Activated CD4-positive, alpha-beta T cell treated with anti-CD3 and anti-CD28 coated beads, Interleukin-10, Interleukin-2, amounts not matched to agents 100 ng/mL and 50 ng/mL, durations not matched to agents 16 hours and 8 hours (primary cell): ENCODE measurements at places on chromosomes 7 and 10.

DNA sequence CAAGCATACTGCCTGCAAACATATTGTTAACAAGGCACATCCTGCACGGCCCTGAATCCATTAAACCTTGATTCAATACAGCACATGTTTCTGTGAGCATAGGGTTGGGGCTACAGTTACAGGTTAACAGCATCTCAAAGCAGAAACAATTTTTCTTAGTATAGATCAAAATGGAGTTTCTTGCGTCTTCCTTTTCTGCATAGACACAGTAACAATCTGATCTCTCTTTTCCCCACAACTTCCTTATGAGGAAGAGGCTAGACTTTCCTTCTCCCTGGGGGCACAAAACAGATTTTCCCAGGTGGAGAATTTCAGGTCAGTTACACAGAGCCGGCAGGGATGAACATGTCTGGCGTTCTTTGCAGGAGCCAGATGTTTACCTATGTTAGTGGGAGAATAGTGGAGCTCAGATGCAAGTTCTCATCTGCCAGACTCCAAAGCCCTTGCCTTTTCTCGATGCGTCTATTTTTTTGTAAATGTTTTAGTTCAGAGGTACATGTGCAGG, 37.5 kb upstream of the PFKFB3 start:
- DNase-seq: no peak

- DNase-seq: no peak
These were observed 370.3 kb downstream of the BMPER start for GRCh38 chr7:34275624-34276023.

DNA sequence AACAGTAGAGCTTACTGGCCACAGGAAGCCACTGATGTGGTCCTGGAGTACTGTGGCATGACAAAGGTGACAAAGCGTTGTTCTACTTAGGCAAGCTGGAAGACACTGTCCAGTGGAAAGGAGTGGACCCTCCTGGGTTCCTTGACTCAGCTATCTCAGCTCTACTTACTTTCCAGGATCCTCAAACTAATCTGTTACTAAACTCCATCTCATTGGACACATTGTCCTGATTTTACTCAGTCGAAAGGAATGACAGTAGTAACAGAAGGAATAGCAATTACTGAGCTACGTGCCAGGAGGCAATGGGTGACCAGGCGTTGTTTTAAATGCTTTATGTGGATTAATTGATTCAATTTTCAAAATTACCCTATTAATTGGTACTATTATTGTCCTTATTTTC, 41.6 kb downstream of the ABLIM1 start:
- DNase-seq: no peak

GRCh38 chr7:2157473-2158279, 75.1 kb downstream of the MAD1L1 start:
- DNase-seq: no peak

DNA sequence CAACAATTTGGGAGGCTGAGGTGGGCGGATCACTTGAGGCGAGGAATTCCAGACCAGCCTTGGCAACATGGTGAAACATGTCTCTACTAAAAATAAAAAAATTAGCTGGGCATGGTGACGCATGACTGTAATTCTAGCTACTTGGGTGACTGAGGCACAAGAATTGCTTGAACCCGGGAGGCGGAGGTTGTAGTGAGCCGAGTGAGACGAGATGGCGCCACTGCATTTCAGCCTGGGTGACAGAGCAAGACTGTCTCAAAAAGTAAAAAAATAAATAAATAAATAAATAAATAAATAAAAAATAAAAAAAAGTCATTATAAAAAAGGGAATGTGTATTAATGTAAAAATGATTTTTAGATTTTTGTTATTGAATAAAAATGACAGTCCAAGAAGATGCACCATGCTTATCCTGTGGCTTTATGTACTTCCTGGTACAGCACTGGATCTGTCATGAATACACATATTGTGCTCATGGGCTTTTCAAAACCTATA, 658.8 kb upstream of the LRRN3 start:
- no peak for DNase-seq

GRCh38 chr10:101709359-101710058, 14.5 kb upstream of the FBXW4 start:
- no peak for DNase-seq

DNA sequence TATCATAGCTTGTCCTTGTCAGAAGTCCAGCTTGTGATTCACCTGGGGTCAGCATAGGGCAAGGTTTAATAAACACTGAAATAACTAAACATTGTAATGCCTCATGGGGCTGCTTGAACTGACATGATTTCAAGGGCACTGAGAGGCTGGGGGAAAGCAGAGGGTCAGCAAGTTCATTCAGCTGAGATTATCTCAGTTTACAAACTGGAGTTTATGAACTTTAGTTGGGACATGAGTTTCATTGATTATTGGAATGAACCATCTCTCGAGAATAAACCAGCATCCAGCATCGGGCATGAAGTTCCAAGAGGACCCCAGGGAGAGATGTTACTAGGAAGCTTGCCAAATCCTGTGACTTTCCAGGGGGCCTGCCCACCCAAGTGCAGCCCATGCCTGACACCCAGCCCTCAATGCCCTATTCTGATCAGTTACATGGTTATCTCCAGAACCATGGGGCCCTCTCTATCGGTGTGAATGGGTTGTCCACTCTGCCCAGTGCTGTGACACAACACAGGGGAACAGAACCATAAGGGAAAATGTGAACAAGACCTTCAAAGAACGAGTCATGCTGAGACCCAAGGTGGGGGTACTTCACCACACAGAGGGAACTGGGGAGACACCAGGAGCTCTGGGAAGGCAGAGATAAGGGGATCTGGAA, 7.9 kb upstream of the CYP3A7 start:
- no peak for DNase-seq

GRCh38 chr7:99731638-99732374, 3.2 kb downstream of the CYP3A7 start:
- peak; percentile 26 for DNase-seq

GRCh38 chr10:108789919-108790318, 1133.4 kb downstream of the XPNPEP1 start:
- DNase-seq: peak; percentile 76

DNA sequence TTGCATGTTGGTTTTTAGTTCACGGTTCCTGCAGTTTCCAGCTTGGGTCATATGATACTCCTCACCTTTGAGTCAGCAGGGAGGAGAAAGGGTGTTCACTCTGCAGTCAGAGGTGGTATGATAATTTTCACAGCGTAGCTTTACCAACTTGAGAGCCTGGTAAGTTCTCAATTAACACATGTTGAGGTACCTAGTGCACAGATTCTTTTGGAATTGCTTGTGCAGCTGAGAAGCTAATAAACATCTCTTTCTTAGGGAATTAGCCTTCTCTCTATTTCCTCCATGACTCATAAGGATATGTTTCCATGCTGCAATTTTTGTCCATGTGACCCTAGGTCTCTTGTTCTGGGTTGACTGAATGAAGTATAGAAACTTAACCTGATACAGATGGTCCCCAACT, 166.6 kb downstream of the KIF20B start:
- no peak for DNase-seq
